ENCODE measurements at places on chromosomes 6 and 20.

DNA sequence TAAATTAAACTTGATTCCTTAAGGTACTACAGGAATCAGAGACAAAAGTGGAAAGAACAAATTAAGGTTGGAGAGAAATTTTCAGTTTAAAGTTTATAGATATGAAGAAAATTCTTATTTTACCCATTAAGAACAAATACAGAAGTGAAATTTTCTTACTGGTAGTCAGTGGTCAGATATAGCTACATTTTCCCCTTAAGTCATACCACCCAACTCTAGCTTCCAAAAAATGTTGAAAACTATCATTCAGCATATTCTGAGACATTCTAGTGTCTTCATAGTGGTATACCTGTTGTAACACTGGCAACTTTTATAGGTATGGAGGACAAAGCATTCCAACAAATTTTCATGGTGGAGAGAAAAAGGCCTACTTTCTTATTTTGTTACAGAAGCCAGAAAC is 15.6 kb upstream of the SUMO4 start:
- no peak for DNase-seq

GRCh38 chr20:16020971-16021370 is 552.3 kb downstream of the KIF16B start:
- no peak for DNase-seq

- no peak for DNase-seq
Measured at GRCh38 chr6:105304825-105305224, 98.1 kb downstream of the PREP start.

GRCh38 chr20:23245553-23246181 is 104.9 kb upstream of the NXT1 start:
- peak; percentile 34 for DNase-seq

DNA sequence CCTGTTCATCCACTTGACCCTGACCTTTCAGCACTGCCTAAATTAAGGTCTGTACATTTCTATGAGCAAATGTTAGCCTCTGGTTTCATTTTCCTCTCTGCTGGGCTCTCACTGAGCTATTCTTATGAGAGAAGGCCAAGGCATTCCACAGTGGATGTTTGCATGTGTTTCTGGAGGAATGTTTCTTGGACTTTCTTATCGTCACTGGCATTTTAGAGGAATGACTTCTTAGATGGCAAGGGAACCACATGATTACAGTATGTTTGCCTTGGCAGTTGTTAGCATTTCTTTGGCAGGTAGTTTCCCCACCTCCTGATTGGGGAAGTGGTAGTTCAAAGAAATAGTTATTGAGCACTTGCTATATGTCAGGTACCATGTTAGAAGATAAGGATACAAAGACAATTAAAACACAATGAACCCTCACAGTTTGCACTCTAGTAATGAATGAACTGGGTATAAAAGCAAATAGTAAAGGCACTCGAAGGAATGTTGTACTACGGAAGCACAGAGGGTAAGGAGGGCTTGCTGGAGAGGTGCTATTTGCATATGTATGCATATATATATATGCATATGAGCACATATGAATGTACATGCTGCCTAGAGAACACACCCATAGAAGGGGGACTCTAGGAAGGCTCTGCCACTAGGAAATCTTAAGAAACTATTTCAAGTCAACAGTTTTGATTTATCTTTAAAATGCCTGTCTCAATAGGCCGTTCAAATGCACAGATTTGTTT is 307.4 kb downstream of the EYA4 start:
- DNase-seq, result no peak

GRCh38 chr6:154125421-154125820 is 86.4 kb downstream of the OPRM1 start:
- no peak for DNase-seq

DNA sequence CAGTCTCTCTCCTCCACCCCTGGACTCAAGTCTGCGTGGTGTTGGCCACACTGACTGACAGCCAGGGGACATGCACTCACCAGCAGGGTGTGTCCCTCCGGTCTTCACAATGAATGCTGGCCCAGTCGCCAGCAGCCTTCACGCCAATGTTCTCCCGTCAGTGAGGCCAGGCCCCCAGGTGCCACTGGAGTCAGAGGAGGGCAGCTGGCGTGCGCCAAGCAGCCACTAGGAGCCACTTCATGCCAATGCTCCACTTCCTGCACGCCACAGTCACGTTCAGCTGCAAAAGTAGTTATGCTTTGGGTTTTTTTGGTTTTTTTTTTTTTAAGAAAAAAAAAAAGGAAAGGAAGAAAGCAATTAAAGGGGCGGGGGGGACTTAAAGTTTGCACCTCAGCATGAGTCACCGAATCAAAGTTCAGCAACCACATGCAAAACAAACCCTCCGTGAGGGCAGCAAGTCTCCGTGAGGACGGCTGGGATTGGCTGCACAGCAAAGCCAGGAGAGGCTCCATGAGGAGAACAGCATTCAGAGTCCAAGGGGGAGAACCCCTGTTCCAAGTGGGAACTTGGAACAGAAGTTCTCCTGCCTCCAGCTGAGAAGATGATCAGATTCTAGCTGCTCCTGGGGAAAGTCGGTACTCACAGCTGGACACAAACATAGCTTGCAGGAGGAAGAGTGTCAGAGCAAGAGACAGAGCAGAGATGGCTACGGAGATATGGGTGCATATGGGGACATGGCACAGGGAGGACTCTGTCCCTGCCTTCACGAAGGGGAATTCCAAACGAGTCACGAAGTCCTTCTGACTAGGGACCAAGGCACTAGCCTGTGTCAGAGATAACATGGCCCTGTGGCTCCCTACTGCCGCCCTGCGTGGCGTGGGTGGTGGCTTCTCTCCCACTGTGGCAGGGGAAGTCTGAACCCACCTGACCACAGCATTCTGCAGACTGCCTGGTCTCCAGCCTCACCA is at the start of gene ZC3H12D:
Gene ZC3H12D, minus strand, starts transcription at position 282 of the 968 bp plus-strand sequence. CDS start 10,471 bp downstream, outside the sequence.
- no peak for DNase-seq
